CD4-positive, alpha-beta T cell treated with Interleukin-21 for 1 hour (primary cell): ENCODE measurements at places on chromosomes 3 and 15.

GRCh38 chr15:76114561-76114960 lies 54.8 kb downstream of the TMEM266 start:
- no peak for DNase-seq

GRCh38 chr3:50536471-50537180 lies 30.9 kb downstream of the C3orf18 start:
- DNase-seq, result no peak

DNA sequence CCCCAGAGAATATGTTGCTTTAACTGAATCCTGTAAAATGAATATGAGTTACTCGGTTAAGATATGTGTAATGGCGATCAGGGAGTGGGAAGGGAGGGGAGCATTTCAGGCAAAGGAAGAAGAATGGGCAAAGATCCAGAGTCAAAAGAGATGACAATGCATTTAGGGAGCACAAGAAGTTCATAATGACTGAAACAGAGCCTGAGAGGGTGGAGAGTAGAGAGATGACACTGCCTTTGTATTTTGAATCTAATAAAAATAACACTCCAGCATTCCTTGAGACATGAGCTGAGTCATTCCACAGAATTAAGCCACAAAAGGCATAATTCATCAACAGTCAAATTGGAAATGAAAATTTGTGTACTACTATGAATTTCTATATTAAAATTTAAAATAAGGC lies 105.3 kb upstream of the PEX5L start:
- no peak for DNase-seq

DNA sequence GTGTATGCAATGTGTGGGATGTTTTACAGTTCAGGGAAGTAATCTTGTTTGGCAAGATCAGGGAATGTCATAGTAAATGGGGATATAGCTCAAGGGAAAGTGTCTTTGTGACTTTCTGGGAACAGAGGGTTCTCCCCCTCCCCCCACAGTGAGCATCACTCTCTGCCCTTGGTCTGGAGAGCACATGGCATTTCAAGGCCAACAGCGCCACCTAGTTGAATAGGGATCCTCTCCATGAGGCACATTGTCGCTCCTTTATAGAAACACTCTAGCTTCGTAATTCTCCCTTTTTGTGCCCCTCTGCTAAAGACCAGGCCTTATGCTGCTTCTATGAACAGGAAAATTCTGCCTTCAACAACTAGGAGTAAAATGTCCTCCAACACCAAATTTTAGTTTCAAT lies 37.1 kb upstream of the ARNT2 start:
- no peak for DNase-seq

DNA sequence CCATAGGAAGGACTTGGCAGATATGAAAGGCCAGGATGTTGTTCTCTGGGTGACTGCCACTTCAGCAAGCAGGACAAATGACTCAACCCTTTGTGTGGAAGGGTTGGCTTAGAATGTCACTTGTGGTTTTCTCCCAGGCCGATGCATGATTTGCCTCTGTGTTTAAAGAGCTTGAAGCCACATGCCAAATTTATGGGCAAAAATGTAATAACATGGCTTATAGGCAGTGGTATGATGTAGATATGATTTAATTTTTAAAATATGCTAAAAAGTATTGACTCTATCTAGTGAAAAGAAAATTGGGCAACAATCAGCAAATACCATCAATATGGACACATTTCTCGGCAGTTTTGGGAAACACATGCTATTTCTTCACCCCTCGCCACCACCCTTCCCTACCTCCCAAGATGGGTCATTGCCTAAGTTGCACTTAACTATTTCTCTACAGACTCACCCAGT lies 114.6 kb downstream of the CYP19A1 start:
- DNase-seq, result no peak

DNA sequence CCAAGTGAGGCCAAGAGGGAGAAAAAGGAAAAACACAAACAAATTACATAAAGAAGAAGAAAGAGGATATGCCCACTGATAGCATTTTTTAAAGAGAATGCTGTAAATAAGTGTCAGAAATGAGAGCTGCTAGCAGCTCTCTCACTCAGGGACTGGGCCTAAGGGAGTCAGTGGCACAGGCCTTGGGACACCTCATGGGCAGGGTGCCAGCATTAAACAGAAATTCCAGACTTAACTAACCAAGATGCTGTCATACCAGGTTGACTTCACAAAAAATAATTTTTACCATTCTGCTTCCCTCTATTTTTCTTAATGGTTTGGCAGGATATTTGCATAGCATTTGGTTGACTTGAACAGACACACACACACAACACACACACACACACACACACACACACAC lies 92.3 kb upstream of the ADAMTSL3 start:
- no peak for DNase-seq

DNA sequence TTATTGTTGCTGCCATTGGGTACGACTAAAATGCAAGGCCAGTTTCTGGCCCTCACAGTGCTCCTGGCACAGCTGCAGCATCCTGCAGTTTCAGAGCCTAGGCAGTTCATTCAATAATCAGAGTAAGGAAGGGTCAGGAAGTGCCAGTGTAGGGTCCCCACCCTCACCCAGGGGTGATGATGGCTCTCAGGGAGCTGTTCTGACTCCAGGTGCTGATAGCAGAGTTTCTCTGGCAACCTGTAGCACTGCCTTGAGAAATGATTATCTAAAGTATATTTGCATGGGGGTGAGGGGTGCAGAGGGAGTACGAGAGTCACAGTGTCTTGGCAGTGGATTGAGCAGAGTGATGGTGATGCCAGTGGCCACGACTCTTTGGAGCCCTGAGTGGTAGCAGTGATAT lies 15.5 kb upstream of the IL16 start:
- DNase-seq, result no peak

DNA sequence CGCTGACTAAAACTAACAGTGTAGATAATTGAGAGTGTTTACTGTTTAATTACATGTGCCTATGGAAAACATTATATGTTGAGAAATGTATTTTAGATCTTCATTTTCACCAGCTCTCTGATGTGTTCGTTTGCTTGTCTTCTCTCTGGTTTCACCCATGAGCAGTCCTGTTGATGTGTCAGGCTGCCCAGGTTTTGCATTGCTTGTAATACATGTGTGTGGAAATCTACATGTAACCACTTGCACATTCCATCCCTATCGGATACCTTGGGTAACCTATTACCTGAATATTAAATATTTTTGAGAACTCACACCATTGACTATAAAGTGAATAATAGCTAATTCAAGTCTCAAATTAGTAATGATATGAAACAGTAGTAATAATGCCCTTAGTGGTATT lies 13.1 kb downstream of the PPP4R2 start:
- DNase-seq, result no peak

GRCh38 chr15:85064710-85065109 lies 83.1 kb downstream of the PDE8A start:
- no peak for DNase-seq

DNA sequence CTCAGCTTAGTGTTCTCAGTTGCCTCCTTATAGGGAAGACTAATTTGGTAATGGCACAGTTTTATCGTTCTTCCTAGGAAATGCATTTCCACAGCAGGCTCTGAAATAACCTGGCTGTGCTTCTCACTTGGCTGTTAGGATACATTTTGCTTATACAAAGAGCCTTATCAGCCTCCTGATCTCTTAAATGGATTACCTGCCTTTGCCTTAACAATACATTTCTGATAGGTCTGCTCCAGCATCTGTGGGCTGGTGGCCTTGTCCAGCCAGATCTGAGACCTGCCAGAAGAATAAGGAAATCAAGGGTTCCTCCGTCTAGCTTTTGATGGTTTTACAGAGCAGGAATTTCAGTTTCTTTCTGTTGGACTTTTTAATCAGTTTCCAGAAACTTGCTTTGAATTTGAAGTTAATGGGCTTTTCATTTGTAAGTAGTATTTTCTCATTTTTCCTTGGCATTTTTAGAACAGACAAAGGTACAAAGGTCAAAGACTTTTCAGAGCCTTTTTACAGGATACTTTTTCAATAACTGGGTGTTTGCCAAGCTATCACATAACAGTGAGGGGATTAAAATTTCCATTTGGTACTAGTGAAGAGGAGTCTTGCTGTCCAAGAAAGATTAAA lies 116.3 kb downstream of the AKAP13 start:
- no peak for DNase-seq

DNA sequence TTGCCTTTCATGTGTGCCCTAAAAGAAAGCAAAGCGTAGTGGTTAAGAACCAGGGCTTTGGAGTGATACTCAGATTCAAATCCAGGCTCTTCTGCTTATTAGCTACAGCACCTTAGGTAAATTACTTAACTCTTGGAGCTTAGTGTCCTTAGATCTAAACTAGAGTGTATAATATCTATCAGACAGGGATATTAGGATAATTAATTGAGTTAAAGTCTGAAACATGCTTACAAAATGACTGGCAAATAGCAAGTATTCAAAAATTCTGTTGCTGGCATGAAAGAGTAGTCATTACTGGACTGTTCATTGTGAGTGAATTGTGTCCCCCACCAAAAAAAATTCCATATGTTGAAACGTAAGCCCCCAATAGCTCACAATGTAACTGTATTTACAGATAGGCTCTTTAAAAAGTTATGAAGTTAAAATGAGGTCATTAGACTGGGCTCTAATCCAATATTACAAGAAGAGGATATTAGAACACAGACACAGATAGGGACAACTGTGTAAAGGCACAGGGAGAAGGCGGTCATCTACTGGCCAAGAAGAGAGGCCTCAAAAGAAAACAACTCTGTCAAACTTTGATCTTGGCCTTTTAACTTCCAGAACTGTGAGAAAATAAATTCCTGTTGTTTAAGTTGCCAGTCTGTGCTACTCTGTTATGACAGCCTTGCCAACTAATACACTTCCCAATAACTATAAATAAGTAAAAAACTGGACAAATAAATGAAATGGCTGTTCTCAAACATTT lies 60.4 kb upstream of the LRRC3B start:
- DNase-seq, result no peak

DNA sequence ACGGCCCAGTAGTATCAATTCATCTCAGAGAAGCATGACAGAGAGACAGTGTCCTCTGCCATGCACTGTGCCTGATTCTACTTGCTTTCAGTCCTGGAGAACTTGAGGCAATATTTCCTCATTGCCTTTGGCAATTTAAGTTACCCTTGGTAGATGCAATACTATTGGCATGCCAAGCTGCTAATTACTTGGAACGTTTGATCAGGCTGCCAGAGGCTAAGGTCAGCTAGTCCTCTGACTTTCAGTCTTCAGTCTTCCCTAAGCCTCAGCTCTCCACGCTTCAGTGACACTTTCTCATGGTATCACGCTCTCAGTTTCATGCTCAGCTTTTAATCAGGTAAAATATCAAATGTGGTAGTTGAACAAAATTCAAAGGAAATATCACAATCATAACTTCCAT lies 13.1 kb upstream of the OSBPL11 start:
- no peak for DNase-seq

- DNase-seq, result peak; percentile 63
These were observed 12.6 kb upstream of the STARD5 start for GRCh38 chr15:81336568-81336967.

DNA sequence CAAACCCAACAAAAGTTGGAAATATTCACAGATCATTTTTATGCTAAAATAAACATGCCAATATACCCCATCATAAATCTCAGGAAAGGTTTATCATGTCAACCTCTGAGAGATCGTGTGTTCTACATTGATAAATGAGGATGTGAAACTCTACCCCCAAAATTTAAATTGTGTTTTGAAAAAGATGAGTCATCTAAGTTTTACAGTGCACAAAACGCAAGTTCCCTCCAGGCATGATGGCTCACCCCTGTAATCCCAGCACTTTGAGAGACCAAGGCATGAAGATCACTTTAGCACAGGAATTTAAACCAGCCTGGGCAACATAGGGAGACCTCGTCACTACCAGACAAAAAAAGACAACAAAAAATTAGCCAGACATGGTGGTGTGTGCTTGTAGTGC lies 1487.0 kb upstream of the GBE1 start:
- no peak for DNase-seq

GRCh38 chr15:40523611-40524010 lies 41.2 kb downstream of the CCDC32 start:
- no peak for DNase-seq

DNA sequence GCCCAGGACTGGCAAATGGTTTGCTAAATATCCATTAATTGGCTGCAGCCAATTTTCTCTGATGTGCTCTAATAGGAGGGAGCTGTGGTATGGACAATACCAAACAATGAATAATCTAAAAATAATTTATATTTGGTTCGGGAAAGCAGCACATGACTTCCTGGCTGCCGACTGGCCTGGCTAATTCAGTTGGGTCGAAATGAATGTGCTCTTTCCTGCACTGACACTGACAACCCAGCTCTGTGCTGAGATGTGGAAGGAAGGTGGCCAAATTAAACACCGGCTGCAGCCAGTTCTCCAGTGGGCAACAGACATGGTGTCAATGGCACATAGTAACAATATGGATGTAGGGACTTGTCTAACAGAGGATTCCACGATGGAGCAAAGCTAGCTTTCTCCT lies 21.1 kb upstream of the COLQ start:
- no peak for DNase-seq
